ENCODE measurements at places on chromosomes 5 and 9.

- DNase-seq = no peak
Measured at GRCh38 chr5:157533011-157533481, 42.5 kb downstream of the ADAM19 start.

GRCh38 chr9:35172878-35173277, 11.1 kb downstream of the UNC13B start:
- DNase-seq = no peak

GRCh38 chr5:123482258-123482657, 29.7 kb upstream of the CSNK1G3 start:
- DNase-seq = no peak

DNA sequence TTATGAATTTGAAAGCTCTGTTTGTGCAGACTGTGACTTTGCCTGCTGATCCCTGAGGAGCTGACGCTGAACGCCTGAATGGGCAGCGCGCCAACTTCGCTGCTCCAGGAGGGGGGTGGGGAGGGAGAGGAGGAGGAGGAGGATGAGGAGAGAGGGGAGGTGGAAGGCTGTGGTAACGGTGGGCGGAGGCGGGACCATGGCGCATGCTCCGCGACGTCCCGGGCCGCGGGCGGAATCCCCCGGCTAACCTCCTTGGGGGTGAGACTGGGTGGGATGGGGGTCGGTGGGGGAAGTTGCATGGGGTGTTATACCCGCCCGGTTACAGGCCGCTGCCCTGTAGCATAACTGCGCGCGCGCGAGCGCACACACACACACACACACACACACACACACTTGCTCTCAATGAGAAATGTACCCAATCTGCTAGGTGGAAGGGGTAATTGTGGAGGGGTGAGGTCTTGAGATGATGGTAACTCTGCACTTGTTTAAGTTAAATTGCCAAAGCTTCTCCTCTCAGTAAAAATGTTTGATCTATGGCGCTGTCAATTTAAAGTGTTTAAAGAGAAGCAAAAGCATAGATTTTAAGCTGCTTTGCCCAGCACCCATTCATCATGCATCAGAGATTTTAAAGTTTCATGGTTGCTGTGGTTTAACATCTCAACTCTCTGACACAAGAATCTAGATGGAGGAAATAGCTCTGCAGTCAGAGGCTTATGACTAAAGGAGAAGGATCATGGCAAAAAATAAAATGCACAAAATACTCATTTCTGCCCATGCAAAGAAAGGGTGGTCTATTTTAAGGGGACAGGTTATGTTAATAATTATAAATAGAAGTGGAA, 76.6 kb upstream of the TBCA start:
- peak; percentile 92 for DNase-seq

GRCh38 chr9:95495961-95496360, 20.8 kb downstream of the PTCH1 start:
- no peak for DNase-seq

- DNase-seq = no peak
Measured at GRCh38 chr5:61132559-61132958, 29.7 kb downstream of the SMIM15 start.

DNA sequence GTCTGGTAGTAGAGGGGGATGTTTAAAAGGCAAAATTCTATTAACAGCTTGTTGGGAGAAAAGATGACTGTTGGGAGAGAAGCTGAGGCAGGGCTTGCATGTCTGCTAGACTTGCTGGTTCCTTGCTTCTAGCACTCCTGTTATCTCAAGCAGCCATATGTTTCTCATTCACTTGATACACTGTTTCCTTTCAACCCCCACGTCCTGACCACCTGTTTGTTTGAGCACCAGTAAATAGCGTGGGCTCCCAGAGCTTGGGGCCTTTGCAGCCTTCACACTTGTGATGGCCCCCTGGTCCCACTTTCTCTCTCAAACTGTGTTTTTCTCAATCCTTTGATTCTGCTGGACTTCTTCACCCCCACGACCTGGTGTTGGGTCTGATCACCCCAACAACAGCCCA, 111.7 kb upstream of the TMEM161B start:
- no peak for DNase-seq

GRCh38 chr5:102918986-102919610, 164.0 kb downstream of the PAM start:
- DNase-seq = no peak
